Hair follicle dermal papilla cell (primary cell): ENCODE measurements at places on chromosomes 11 and 22. TPM values are rescaled to one million over a fixed set of nuclear protein-coding genes. Genes with fewer than 3 reads are reported as not detected.

DUSP8 gene
- total RNA-seq, result 0.16 TPM in 1 of 2 replicates, not detected in the other

OR8A1 gene
- under 0.01 TPM in 1 of 2 replicates, not detected in the other for total RNA-seq

MYO7A gene
- under 0.01 TPM in 1 of 2 replicates, not detected in the other for total RNA-seq

OR52I2 gene
- total RNA-seq, result not detected in 2 replicates

ISX gene
- total RNA-seq, result not detected in 2 replicates

BTG4 gene
- total RNA-seq, result 0.24 and 0.32 TPM in 2 replicates
